ENCODE measurements at places on chromosomes 5 and 9. TPM values are rescaled to one million over a fixed set of nuclear protein-coding genes. Genes with fewer than 3 reads are reported as not detected.

GRCh38 chr9:115000217-115000639 lies 69.8 kb upstream of the TNFSF8 start:
- DNase-seq: no peak

DNA sequence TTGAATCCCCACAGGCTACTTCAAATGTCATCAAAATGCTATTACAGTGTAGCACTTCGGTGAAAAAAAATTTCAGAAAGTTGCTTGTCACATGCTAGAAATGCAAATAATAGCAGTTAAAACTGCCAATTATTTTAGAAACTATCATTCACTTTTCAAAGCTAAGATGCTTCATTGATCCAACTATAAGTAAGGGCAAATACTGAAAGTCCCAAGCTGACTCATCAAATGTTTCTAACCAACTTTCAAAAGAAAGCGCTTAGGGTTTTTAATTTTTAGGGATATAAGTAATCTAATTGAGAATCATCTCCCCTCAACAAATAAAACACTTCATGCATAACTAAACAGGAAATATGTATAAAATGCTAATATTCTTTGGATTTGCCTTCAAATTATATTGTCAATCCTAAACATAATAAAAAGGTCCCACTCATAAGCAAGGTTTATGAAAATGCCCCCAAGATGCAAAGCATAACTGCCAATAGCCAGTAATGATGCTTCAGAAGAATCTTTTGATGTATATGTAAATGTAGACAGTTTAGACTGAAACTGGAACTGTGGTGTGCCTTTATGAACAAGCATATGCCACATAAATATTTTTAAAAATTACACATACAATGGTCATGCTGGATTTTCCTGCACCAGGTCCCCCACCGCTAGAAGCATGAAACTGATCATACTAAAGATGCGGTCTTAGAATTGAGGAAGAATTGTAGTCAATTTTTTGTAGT lies 12.2 kb downstream of the ACTL7A start:
- DNase-seq: no peak

NOXA1 gene
- total RNA-seq: 2.7 TPM

CCDC192 gene
- total RNA-seq: 1.7 TPM

IFNB1 gene
- total RNA-seq: not detected

All from esophagus muscularis mucosa (tissue), 4 donors.